Activated CD4-positive, alpha-beta memory T cell treated with anti-CD3 and anti-CD28 coated beads for 36 hours (primary cell): ENCODE measurements at places on chromosomes 16 and 17. TPM values are rescaled to one million over a fixed set of nuclear protein-coding genes. Genes with fewer than 3 reads are reported as not detected.

Gene SLC13A5
- not detected for total RNA-seq

Gene TMEM106A
- total RNA-seq, result 10.4 TPM

Gene CIBAR2
- not detected for total RNA-seq

Gene CALB2
- total RNA-seq, result not detected

Gene SLC6A2
- total RNA-seq, result not detected

Gene SCNN1G
- not detected for total RNA-seq

Gene ACE
- 2.6 TPM for total RNA-seq

Gene KRTAP9-3
- not detected for total RNA-seq

GRCh38 chr16:87107201-87107600, 210.0 kb downstream of the C16orf95 start:
- no peak for DNase-seq
- H3K4me3 ChIP-seq, result no peak overlapping the region
- no peaks in the 10 kb centered on the region for H3K4me1 ChIP-seq
- no peaks in the 10 kb centered on the region for H3K36me3 ChIP-seq

- no peak overlapping the region for H3K27ac ChIP-seq
- no peaks in the 10 kb centered on the region for H3K36me3 ChIP-seq
- peaks cover 6% of the 10 kb centered on the region for H3K27me3 ChIP-seq
- H3K4me3 ChIP-seq, result no peak overlapping the region
- H3K4me1 ChIP-seq, result no peaks in the 10 kb centered on the region
These were observed 89.7 kb upstream of the CDYL2 start for GRCh38 chr16:80894091-80894490.

DNA sequence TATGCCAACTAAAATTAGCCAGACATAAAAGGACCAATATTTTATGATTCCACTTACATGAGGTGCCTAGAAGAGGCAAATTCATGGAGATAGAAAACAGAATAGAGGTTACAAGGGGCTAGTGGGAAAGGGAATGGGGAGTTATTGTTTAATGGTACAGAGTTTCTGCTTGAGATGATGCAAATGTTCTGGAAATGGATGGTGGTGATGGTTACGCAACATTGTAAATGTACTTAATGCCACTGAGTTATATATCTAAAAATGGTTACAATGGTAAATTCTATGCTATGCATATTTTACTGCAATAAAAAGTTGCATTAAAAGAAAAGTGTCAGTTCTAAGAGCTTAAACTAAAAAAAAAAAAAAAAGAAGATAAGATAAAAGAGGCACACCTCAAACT, 17.9 kb downstream of the MT1X start:
- no peak overlapping the region for H3K4me3 ChIP-seq
- no peaks in the 10 kb centered on the region for H3K36me3 ChIP-seq
- no peak overlapping the region for H3K27ac ChIP-seq
- H3K4me1 ChIP-seq, result peaks cover 7% of the 10 kb centered on the region

GRCh38 chr17:22138861-22139469, 446.6 kb downstream of the KCNJ18 start:
- H3K4me1 ChIP-seq, result no peaks in the 10 kb centered on the region
- H3K27me3 ChIP-seq, result no peaks in the 10 kb centered on the region
- H3K4me3 ChIP-seq, result no peak overlapping the region
- H3K36me3 ChIP-seq, result peaks cover 1% of the 10 kb centered on the region

DNA sequence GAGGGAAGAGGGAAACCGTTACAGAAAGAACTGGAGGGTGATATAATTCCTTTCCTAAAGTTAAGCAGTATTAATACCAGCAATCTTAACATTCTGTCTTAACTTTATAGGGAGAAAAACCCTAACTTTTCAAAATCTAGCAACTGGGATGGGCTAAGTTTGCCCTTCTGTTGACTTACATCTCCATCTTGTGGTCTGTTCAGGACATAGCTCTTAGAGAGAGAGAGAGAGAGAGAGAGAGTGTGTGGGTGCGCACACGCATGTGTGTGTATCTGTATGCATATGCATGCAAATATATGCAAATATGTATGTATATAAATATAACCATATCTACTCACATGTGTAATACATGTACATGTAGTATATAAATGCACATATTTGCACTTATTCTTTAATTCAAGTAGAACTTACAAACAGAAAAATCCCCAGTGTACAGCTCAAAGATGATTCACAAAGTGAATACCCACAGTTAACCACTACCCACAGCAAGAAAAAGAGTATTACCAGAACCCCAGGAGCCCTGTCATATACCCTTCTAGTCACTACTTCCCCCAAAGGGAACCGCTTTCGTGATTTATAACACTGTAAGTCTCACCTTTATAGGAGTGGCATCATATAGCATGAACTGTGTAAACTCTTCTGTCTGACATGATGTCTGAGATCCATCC, 46.5 kb downstream of the STX8 start:
- H3K27me3 ChIP-seq, result no peaks in the 10 kb centered on the region
- H3K4me3 ChIP-seq, result no peak overlapping the region
- H3K36me3 ChIP-seq, result no peaks in the 10 kb centered on the region
- peaks cover 13% of the 10 kb centered on the region for H3K4me1 ChIP-seq
- H3K27ac ChIP-seq, result no peak overlapping the region

DNA sequence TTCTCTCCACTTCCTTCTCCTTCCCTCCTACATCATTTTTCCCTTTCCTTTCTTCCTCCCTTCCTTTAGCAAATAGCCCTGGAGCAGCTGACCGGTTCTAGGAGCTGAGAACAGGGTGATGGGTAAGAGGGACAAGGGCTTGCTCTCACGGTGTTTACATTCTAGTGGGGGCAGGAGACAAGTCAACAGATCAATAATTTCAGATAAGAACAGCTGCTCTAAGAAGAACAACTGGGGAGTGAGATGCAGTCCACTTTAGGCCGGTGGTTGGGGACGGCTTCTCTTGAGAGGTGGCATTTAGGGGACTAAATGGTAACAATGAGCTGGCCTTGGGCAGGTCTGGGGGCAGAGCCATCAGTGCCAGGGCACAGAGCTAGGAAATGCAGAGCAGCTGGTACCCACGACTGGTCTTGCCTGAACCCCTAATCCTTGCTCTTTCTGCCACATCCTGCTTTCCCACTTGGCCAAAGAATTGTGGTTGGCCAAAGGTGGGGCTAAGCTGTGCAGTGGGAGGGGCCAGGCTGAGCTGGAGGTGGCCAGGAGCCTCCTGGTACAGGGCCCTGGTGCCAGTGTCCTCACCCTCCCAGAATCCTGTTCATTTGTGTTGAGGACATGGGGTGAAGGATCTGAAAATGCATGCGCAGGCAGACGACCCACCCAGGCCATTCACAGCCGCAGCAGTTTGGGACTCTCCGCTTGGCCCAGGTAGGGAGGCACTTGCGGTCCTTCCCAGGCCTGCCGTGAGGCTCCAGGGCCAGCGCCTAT, 17.7 kb downstream of the CBX4 start:
- peaks cover 5% of the 10 kb centered on the region for H3K4me1 ChIP-seq
- DNase-seq, result no peak
- no peaks in the 10 kb centered on the region for H3K36me3 ChIP-seq
- H3K27me3 ChIP-seq, result peaks cover 7% of the 10 kb centered on the region
- no peak overlapping the region for H3K4me3 ChIP-seq

- H3K27ac ChIP-seq, result no peak overlapping the region
- no peak overlapping the region for H3K4me3 ChIP-seq
- H3K4me1 ChIP-seq, result no peaks in the 10 kb centered on the region
- no peak for DNase-seq
- H3K36me3 ChIP-seq, result no peaks in the 10 kb centered on the region
These were observed 376.5 kb upstream of the CDH5 start for GRCh38 chr16:65989861-65990604.

DNA sequence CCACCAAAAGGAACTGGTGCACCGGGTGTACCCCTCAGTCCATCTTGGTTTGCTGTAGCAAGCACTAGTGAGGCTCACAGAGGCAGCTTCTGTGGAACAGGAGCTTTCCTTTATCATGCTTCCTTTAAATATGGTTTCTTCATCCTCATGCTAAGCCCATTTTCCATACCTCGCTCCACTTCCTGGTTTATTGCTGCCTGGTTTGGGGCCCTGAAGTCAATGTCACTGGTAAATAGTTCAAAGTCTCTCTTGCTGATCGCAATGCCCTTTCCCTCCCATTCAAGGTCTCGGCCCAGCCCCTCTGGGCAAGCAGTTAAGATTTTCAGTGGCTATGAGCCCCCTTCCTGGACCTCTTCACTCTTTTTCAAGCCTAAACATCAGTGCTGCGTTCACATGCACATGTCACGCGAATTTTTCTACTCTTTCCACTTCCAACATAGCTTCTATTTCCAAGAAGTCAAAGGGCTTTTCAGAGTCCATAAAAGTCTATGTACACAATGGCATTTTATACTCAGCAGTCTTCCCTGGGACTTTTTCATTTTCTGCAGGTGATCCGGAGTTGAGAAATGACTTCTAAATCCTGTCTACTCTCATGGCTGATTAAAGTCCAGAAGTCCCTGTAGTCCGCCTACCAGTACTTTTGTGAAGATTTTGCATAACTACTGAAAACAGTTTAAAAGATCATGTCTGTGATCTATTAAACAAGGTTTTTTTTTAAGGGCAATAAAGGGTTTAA, 323.8 kb upstream of the ZFHX3 start:
- H3K36me3 ChIP-seq, result no peaks in the 10 kb centered on the region
- DNase-seq, result no peak
- H3K4me1 ChIP-seq, result no peaks in the 10 kb centered on the region
- H3K27me3 ChIP-seq, result no peaks in the 10 kb centered on the region

- H3K4me1 ChIP-seq, result peaks cover 18% of the 10 kb centered on the region
- DNase-seq, result no peak
- H3K36me3 ChIP-seq, result no peaks in the 10 kb centered on the region
- no peak overlapping the region for H3K27ac ChIP-seq
- H3K4me3 ChIP-seq, result no peak overlapping the region
These were observed 740 bp upstream of the SLC5A10 start for GRCh38 chr17:18950944-18951905.

GRCh38 chr17:44733753-44734152, 25.0 kb upstream of the ADAM11 start:
- no peak overlapping the region for H3K27ac ChIP-seq
- H3K27me3 ChIP-seq, result no peaks in the 10 kb centered on the region
- H3K4me3 ChIP-seq, result no peak overlapping the region
- H3K4me1 ChIP-seq, result no peaks in the 10 kb centered on the region

- no peaks in the 10 kb centered on the region for H3K27me3 ChIP-seq
- no peak overlapping the region for H3K27ac ChIP-seq
- no peak overlapping the region for H3K4me3 ChIP-seq
- no peak for DNase-seq
- no peaks in the 10 kb centered on the region for H3K4me1 ChIP-seq
These were observed 60.3 kb upstream of the HAPSTR1 start for GRCh38 chr16:9031107-9031506.

DNA sequence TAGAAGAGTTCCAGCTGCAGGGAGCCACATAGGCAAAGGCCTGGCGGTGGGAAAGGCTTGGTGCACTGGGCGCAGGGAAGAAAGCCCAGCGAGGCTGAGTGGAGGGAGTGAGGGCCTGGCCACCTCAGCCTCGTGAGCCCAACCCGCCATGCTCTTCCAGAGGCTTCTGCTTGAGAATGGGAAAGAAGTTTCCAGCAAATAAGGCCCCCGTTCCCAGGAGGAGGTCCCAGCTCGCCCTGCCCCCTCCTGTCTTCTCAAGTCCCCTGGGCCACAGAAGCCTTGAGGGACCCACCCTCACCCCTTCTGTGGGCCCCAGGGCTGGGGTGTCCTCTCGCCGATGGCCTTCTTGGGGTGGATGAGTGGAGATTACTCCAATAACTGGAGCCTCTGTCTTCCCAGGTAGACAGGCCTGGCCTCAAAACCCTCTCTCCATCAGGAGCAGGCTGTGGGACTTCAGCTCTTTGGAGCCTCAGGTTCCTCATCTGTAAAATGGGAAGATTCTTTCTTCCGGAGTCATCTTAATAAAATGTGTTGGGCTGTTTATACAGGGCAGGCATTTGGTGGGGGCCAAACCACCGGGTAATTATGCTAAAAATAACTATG, 933 bp upstream of the SNN start:
- peak overlapping the region; percentile 60 for H3K4me3 ChIP-seq
- no peaks in the 10 kb centered on the region for H3K36me3 ChIP-seq
- H3K4me1 ChIP-seq, result peaks cover 63% of the 10 kb centered on the region
- H3K27ac ChIP-seq, result peak overlapping the region; percentile 66
- DNase-seq, result no peak

DNA sequence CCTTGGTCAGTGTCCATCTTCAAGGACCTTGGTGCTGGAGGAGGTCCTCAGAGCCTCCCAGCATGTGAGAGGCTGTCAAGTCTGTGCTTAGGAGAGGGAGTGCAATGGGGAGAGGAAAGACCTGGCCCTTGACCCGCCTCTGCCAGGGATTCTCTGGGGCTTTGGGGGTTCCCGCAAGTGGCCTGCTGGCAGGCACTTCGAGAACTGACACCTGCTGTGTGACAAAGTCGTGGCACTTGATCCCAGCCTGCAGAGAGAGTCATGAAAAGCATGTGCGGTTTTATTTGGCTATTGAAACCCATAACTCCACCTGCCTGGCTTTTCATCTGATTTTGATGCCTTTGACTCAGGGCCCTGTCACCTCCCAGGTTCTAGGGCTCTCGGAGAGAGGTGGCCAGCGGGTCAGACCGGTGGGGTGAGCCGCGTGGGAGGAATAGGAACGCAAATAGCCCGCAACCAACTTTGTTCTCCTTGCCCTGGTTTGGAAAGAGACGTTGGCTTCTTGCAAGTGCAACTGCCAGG, 42.8 kb upstream of the GSE1 start:
- no peaks in the 10 kb centered on the region for H3K27me3 ChIP-seq
- peaks cover 59% of the 10 kb centered on the region for H3K4me1 ChIP-seq
- H3K36me3 ChIP-seq, result peaks cover 5% of the 10 kb centered on the region
- peak overlapping the region; percentile 79 for H3K27ac ChIP-seq

GRCh38 chr16:70467113-70467512, 12.7 kb downstream of the FCSK start:
- no peaks in the 10 kb centered on the region for H3K4me1 ChIP-seq
- no peaks in the 10 kb centered on the region for H3K27me3 ChIP-seq
- no peak overlapping the region for H3K27ac ChIP-seq
- no peak overlapping the region for H3K4me3 ChIP-seq
- no peak for DNase-seq
- H3K36me3 ChIP-seq, result no peaks in the 10 kb centered on the region

DNA sequence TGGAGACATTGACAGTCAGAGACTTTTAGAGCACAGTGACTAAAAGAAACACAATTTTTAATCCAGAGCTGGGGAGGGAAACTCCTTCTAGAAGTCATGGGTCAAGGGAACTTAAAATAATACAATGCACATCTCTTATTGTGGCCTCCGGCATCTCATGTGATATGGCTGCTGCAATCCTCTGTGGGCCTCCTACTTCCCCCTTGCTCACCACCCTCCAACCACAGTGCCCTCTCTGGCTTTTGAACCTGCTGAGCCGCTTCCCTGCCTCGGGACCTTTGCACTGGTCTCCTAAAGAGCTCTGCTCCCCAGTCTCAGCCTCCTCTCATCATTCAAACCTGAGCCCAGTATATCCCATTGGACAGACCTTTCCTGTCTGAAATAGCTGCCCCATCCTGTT, 47.6 kb downstream of the HS3ST2 start:
- H3K4me1 ChIP-seq, result no peaks in the 10 kb centered on the region
- H3K36me3 ChIP-seq, result no peaks in the 10 kb centered on the region
- peaks cover 17% of the 10 kb centered on the region for H3K27me3 ChIP-seq
- H3K27ac ChIP-seq, result no peak overlapping the region

GRCh38 chr16:75648265-75649076, 898 bp downstream of the TERF2IP start:
- peak; percentile 91 for DNase-seq
- peak overlapping the region; percentile 94 for H3K4me3 ChIP-seq
- peak overlapping the region; percentile 98 for H3K27ac ChIP-seq
- peaks cover 42% of the 10 kb centered on the region for H3K36me3 ChIP-seq
- H3K27me3 ChIP-seq, result no peaks in the 10 kb centered on the region

- H3K27ac ChIP-seq, result no peak overlapping the region
- peak overlapping the region; percentile 70 for H3K4me3 ChIP-seq
- peaks cover 13% of the 10 kb centered on the region for H3K27me3 ChIP-seq
These were observed 51.3 kb upstream of the AMZ2 start for GRCh38 chr17:68196394-68197090.
